ENCODE measurements at places on chromosomes 6 and 20.

DNA sequence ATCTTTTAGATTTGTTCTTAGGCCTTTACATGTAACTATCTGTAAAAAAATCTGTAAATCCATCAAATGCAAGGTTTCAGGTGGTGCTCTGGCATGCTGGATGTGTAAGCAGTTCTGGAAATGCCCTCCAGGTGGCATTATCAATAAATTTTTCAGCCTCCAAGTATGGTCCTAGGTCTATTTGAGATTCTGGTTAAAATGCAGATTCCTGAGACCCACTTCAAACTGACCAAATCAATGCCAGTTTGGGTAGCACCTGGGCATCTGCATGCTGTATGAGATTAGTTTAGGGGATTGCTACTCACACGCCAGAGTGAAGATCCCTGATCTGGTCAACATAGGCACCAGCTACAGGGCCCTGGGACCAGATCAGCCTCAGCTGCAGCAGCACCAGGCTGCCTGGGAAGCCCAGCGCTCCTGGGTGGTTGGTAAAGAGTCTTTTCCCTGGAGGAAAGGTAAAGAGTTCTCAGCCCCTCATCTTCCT lies 507.3 kb upstream of the CITED2 start:
- H3K27me3 ChIP-seq: no peaks in the 10 kb centered on the region
- H3K4me3 ChIP-seq: no peak overlapping the region
- DNase-seq: no peak
- no peaks in the 10 kb centered on the region for H3K36me3 ChIP-seq
- H3K27ac ChIP-seq: no peak overlapping the region

GRCh38 chr6:127690588-127690987 lies 113.6 kb downstream of the C6orf58 start:
- no peak for DNase-seq
- no peaks in the 10 kb centered on the region for H3K36me3 ChIP-seq
- H3K27me3 ChIP-seq: no peaks in the 10 kb centered on the region
- no peak overlapping the region for H3K4me3 ChIP-seq
- no peaks in the 10 kb centered on the region for H3K4me1 ChIP-seq

- no peak overlapping the region for H3K4me3 ChIP-seq
- peaks cover 21% of the 10 kb centered on the region for H3K4me1 ChIP-seq
- DNase-seq: no peak
- no peaks in the 10 kb centered on the region for H3K27me3 ChIP-seq
- H3K36me3 ChIP-seq: no peaks in the 10 kb centered on the region
- H3K27ac ChIP-seq: no peak overlapping the region
These were observed 77.0 kb upstream of the NHSL1 start for GRCh38 chr6:138576313-138576712.

GRCh38 chr20:51668515-51668914 lies 99.7 kb downstream of the ATP9A start:
- no peaks in the 10 kb centered on the region for H3K27me3 ChIP-seq
- H3K4me3 ChIP-seq: no peak overlapping the region
- peaks cover 36% of the 10 kb centered on the region for H3K36me3 ChIP-seq
- peaks cover 1% of the 10 kb centered on the region for H3K4me1 ChIP-seq
- DNase-seq: no peak

DNA sequence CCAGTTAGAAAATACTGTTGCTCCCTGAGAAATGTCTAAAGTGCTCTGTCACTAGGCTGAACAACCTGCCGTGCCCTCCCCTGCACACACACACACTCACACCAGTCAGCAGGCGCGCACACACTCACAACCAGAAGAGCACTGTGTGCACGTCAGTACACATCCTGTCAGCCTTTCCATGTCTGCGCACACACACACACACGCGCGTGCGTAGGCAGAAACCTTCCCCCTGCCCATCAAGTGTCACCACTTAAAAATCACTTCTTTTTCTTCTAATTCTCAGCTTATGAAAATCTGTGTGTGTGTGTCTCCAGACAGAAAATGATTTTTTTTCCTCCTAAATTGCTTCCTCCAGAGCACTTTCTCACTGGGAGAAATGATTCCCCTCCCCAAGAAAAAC lies 100.3 kb downstream of the EDN3 start:
- H3K4me1 ChIP-seq: peaks cover 4% of the 10 kb centered on the region
- H3K27ac ChIP-seq: no peak overlapping the region
- H3K4me3 ChIP-seq: no peak overlapping the region
- H3K36me3 ChIP-seq: no peaks in the 10 kb centered on the region

GRCh38 chr6:90941885-90942284 lies 355.0 kb upstream of the MAP3K7 start:
- peaks cover 3% of the 10 kb centered on the region for H3K27me3 ChIP-seq
- H3K4me1 ChIP-seq: no peaks in the 10 kb centered on the region
- no peak for DNase-seq
- no peak overlapping the region for H3K27ac ChIP-seq

DNA sequence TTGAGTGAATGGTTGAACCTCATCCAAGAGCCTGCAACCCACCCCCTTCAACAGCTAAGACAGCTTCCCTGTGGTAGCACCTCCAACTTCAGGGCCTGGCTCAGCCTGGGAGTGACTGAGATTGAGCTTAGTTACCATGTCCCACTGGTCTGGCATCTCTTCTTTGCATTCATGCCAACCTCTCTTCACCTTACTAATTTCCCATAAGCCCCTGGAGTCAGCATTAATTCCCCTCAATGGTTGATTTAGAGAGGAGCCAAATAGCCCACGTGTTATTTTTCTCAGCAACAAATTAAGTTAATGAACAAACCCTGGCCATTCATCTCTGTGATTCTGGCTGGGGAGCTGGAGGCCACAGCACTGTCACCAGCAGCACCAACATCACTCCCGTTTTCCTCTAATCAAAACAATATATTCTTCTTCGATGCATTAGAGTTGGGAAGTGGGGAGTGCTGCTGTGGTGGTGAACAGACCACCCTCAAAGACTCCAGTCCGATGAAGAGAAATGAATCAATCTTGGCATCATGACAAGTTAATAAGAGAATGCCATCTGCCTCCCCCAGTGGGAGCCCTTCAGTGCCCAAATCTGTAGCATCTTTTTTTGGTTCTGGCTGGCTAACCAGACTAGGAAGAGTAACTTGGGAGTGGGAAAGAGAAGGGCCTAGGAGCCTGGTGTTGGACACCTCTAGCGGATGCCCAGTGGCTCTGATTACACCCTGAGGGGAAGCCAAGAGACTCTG lies 316.9 kb upstream of the RNF24 start:
- H3K4me3 ChIP-seq: no peak overlapping the region
- no peaks in the 10 kb centered on the region for H3K4me1 ChIP-seq
- DNase-seq: no peak

GRCh38 chr20:22366631-22367030 lies 217.7 kb downstream of the FOXA2 start:
- H3K27ac ChIP-seq: no peak overlapping the region
- peaks cover 21% of the 10 kb centered on the region for H3K4me1 ChIP-seq
- DNase-seq: no peak
- H3K4me3 ChIP-seq: no peak overlapping the region

- H3K36me3 ChIP-seq: no peaks in the 10 kb centered on the region
- H3K4me1 ChIP-seq: no peaks in the 10 kb centered on the region
- no peak overlapping the region for H3K27ac ChIP-seq
- peaks cover 32% of the 10 kb centered on the region for H3K27me3 ChIP-seq
These were observed 6.9 kb upstream of the PPP1R3G start for GRCh38 chr6:5078121-5078669.

DNA sequence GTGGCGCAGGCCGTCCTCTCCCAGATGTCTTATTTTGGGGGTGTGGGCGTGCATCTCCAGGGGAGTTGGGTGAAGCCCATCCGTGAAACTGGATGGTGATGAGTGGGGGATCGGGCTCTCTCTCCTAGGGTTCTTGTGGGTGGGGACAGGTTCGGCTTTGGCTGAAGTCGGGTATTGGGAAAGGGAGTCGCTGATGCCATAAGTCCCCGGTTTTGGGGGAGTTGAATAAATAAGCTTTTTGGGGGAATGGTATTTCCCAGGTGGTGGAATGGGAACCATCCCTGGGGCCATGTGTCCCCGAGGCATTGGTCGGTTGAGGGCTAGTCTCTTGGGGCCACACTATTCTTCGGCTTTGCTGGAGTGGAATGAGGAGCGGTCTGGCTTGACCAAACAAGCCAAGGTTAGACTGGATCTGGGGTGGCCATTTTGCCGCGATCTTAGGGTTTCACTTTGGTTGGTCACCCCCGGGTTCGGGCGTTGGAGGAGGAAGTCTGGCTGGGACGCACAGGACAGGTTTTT lies 481 bp downstream of the ZNF133 start:
- H3K27ac ChIP-seq: peak overlapping the region; percentile 99
- peak overlapping the region; percentile 99 for H3K4me3 ChIP-seq
- DNase-seq: no peak
- no peaks in the 10 kb centered on the region for H3K27me3 ChIP-seq
- H3K36me3 ChIP-seq: peaks cover 27% of the 10 kb centered on the region

- H3K4me3 ChIP-seq: no peak overlapping the region
- H3K27ac ChIP-seq: no peak overlapping the region
- H3K27me3 ChIP-seq: peaks cover 15% of the 10 kb centered on the region
- DNase-seq: no peak
- H3K4me1 ChIP-seq: no peaks in the 10 kb centered on the region
These were observed 592.2 kb downstream of the DHX35 start for GRCh38 chr20:39554341-39554740.

GRCh38 chr6:41651246-41651961 lies 13.1 kb downstream of the MDFI start:
- H3K27ac ChIP-seq: no peak overlapping the region
- H3K4me1 ChIP-seq: peaks cover 6% of the 10 kb centered on the region
- no peaks in the 10 kb centered on the region for H3K27me3 ChIP-seq
- H3K36me3 ChIP-seq: peaks cover 16% of the 10 kb centered on the region

DNA sequence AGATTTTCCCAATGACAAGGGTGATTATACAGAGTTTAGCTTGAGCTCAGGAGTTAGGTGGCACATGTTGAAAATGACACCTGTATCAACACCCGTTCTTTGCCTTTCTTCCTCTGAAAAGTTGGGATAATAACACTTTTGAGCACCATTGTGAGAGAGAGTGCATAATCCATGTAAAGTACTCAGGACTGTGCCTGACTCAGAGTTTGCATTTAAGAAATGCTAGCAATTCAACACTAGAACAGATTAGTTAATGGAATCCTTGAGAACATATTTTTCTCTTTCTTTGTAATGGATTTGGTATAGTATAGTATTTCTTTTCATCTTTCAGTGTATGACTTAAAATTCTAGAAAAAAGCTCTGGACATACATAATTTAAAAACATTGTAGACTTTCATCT lies 449.2 kb downstream of the GJA1 start:
- H3K4me3 ChIP-seq: no peak overlapping the region
- peaks cover 7% of the 10 kb centered on the region for H3K4me1 ChIP-seq
- H3K27ac ChIP-seq: no peak overlapping the region
- DNase-seq: no peak
- no peaks in the 10 kb centered on the region for H3K27me3 ChIP-seq

GRCh38 chr6:167763056-167763944 lies 63.4 kb upstream of the AFDN start:
- H3K4me1 ChIP-seq: peaks cover 33% of the 10 kb centered on the region
- H3K27me3 ChIP-seq: no peaks in the 10 kb centered on the region
- peak overlapping the region; percentile 87 for H3K27ac ChIP-seq
- no peak for DNase-seq

DNA sequence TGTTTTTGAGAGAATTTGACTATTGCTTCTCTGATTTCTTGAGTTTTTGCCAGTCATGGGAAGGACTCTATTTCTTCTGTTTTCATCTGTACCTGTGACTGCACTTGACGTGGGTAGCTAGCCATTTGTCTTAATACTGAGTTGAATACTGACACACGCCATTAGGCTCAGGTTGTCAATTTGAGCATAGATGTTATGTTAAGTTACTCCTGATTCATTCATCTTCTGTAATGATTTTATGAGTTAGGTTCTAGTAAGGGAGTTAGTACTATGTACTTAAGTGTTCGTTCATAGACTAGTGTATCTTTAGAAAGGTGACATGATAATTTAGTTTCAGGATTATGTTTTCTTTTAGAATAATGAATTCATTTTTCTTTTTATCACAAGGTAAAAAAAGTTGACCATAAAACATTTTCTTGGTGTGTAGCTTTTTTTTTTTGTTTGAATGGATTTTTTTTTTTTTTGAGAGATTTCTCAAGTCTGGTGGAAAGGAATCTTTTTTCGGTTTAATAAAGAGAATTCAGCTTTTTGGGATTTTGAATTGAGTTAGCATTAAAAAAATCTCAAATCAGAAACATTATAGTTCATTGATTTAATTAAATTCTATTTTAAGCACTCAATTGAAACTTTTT lies 1.7 kb downstream of the AFDN start:
- H3K4me3 ChIP-seq: peak overlapping the region; percentile 96
- no peaks in the 10 kb centered on the region for H3K27me3 ChIP-seq
- DNase-seq: no peak
- peaks cover 54% of the 10 kb centered on the region for H3K4me1 ChIP-seq
- peaks cover 10% of the 10 kb centered on the region for H3K36me3 ChIP-seq

DNA sequence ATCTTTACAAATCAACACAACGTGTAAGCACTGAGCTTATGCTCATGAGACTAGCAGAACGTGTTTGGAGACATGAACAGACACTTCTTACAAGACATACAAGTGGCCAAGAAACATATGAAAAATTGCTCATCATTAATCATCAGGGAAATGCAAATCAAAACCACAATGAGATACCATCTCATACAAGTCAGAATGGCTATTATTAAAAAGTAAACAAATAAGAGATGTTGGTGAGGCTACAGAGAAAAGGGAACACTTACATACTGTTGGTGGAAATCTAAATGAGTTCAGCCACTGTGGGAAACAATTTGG lies 327.9 kb upstream of the SOX4 start:
- no peak for DNase-seq
- H3K4me1 ChIP-seq: peaks cover 16% of the 10 kb centered on the region
- H3K4me3 ChIP-seq: no peak overlapping the region
- no peak overlapping the region for H3K27ac ChIP-seq

DNA sequence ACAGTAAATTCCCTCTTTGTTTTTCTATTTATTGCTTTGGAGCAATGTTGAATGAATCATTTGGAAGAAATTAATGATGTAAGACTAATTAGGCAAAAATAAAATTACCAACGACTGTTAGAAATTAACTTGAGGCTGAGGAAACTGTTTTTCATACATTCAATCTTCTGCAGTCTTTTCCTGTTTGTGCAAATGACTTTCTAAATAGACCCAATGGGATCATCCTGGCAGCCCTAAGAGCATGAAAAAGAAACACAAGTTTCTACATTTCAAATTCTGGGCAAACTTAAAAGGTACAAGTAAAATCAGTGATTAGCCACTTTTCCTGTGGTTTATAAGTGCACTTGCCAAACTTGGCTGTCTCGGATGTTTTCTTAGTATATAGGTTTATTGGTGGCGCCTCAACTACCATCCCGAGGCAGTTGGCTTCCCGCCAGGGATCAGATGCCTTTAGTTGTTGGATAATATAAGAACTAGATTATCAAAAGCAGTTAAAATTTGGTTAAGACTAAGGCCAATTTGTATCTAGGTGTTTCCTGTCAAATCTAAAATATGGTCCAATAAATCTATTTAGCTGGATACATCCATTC lies 181.2 kb downstream of the ISM1 start:
- H3K4me1 ChIP-seq: no peaks in the 10 kb centered on the region
- DNase-seq: no peak
- peaks cover 1% of the 10 kb centered on the region for H3K36me3 ChIP-seq

- H3K4me3 ChIP-seq: no peak overlapping the region
- peaks cover 2% of the 10 kb centered on the region for H3K4me1 ChIP-seq
- no peaks in the 10 kb centered on the region for H3K27me3 ChIP-seq
- DNase-seq: no peak
These were observed 90.3 kb downstream of the ARHGAP18 start for GRCh38 chr6:129619579-129620233.
